ENCODE measurements at places on chromosomes 11 and 22. TPM values are rescaled to one million over a fixed set of nuclear protein-coding genes. Genes with fewer than 3 reads are reported as not detected.

Gene OR4D11
- not detected for total RNA-seq

Gene CDC42EP1
- 73.9 TPM for total RNA-seq

Gene LIN7C
- total RNA-seq = 36.5 TPM

Gene CCDC15
- total RNA-seq = 1.5 TPM

Gene RCN1
- 86.8 TPM for total RNA-seq

Gene UBE2L3
- 45.7 TPM for total RNA-seq

DNA sequence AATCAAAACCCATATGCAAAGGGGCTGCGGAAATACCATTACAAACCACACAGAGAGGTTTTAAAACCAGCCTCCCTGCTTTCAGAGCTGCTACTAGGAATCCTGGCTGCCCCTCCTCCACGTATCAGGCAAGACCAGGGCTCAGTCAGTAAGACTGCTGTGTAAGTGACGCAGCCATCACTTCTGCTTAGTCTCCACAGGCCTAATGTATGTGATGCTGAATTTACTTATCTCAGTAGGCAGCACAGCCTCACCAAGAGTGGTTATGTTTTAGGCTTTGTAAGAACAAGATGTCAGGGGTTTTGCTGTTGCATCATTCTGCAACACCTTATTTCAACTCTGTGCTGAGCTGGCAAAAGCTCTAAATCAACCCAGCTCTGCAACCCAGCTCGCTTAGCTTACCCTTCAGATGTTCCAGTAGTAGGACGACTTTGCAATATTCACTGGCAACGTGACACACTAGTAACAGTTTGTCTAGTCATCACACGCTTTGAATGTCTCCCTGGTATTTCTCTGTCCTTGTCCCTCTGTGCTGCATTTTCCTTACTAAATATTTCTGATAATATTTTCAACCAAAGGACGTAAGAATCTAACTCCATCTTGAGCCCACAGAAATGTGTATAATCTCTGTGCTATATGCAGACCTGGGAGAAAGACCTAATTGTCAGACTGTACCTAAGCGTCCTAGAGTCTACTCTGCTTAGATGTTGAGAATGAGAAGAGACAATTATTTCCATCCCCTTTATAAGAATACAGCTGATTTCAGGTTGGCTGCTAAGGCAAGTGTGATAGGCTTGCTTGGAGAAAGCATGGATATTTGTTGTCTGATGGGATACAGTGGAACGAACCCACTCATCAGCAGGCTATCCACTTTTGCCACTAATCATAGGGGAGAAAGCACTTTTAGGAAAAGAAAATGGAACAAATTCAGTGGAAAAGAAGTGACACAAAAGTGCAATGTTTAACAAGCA is 72.2 kb downstream of the LARGE2 start:
- no peak for DNase-seq

GRCh38 chr11:96642583-96642982 is 252.8 kb downstream of the JRKL start:
- no peak for DNase-seq

- DNase-seq = no peak
These were observed 32.7 kb downstream of the P4HA3 start for GRCh38 chr11:74278721-74279161.

DNA sequence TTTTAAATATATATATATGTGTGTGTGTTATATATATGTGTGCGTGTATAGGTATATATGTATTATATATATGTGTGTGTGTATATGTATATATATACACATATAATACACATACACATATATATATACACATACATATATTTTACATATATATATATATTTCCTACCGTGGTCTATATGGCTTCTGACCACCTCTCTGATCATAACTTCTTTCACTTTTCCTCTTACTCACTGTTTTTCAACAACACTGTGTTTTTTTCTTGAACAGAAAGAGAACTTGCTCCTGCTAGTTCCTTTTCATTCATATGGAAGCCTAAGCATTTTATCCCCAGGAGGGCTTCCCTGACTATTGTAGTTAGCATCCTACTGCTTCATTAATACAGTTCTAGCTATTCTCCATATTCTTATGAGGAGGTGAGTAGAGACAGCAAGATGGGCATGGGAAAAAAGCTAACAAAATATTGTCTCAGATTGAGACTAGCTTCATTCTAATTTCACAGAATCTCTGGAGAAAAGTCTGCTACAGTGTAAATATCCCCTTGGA is 38.5 kb upstream of the CTSC start:
- DNase-seq = no peak

- DNase-seq = no peak
These were observed 161.2 kb downstream of the CTTN start for GRCh38 chr11:70559516-70559915.

- no peak for DNase-seq
These were observed 399.5 kb downstream of the BUD13 start for GRCh38 chr11:116373104-116373944.

DNA sequence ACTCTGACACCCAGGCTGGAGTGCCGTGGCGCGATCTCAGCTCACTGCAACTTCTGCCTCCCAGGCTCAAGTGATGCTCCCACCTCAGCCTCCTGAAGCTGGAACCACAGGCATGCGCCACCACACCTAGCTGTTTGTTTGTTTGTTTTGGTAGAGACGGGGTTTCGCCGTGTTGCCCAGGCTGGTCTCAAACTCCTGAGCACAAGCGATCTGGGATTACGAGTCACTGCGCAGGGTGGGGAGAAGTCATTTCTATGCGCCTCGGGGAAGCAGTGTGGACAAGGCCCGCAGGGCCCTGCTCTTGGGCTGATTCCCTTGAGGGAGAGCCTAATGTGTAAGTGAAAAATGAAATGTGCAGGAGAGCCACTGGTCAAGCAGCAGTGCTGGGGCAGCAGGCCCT is 19.6 kb upstream of the SEPTIN5 start:
- peak; percentile 55 for DNase-seq

DNA sequence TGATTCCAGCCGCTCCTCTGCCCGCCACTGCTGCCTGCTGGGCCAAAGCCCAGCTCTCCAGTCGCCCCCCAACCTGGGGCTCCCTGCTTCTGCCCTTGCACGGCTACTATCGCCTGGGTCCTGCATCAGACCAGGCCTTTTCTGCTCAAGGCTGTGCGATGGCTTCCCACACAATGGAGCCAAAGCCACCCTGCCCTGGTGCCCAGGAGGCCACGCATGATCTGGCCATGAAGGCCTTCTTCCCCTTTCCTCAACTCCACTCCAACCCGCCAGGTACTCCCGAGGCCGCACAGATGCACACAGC is 45.8 kb downstream of the SGSM3 start:
- DNase-seq = peak; percentile 49

DNA sequence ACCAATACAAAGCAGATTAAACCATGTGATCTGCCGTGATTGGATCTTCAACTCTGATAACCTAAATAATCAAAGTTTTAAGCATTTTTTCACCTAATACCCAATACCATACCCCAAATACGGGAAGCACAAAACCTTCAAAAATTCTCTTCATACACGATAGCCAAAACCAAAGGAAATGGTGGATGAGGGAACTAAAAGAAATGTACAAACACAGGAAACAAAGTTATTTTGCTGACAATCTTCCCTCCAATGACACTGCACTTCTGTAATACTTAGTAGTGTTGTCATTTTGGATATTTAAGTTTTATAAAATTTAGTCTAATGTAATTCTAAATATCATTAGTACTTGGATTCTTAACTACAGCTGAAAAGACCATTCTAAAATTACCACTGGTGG is 27.0 kb downstream of the CSTF3 start:
- no peak for DNase-seq

GRCh38 chr11:34706709-34707461 is 86.0 kb downstream of the EHF start:
- no peak for DNase-seq

- DNase-seq = no peak
These were observed 31.7 kb downstream of the KIRREL3 start for GRCh38 chr11:126968915-126969314.

DNA sequence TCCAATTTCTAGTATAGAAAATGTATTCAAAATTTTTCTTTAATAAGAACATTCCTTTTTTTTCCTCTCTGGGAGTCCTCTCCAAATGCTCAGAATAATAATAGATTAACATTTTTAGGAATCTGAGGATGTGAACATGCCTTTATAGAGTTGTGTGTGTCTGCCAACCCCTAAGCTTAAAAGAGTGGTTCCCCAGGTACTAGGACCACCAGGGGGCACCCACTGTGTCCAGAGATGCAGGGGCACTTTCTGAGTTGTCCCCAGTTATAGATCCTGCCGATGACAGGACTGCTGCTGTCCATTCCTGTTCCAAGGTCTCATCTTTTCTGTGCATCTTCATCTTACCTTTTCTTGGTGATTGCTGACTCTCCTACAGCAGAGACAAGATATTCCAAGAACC is 27.0 kb upstream of the MICAL2 start:
- no peak for DNase-seq

- DNase-seq = no peak
These were observed 62.6 kb downstream of the SWAP70 start for GRCh38 chr11:9726321-9727022.

DNA sequence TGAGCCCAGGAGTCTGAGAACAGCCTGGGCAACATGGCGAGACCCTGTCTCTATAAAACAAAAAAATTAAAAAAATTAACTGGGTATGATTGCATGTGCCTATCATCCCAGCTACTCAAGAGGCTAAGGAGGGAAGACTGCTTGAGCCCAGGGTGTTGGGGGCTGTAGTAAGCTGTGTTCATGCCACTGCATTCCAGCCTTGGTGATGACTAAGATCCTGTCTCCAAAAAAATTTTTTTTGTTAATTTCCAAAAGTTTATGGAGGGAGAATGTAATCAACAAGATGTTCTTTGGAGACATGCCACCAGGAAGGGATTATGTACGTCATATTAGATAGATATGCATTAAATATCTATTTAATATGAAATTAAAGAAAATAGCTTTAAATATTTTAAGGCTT is 267.5 kb downstream of the SBF2 start:
- no peak for DNase-seq
